ENCODE measurements at places on chromosomes 11 and 22.

GRCh38 chr11:8220261-8221045 lies 43.2 kb downstream of the LMO1 start:
- no peak for DNase-seq

- no peak for DNase-seq
Measured at GRCh38 chr11:61027141-61027840, 55.8 kb downstream of the CD6 start.

- no peak for DNase-seq
Measured at GRCh38 chr11:36193721-36194120, 95.5 kb downstream of the COMMD9 start.

GRCh38 chr11:119796363-119797060 lies 67.5 kb upstream of the NECTIN1 start:
- DNase-seq: no peak

GRCh38 chr11:57903441-57904123 lies 120.1 kb upstream of the OR9Q1 start:
- DNase-seq: no peak

DNA sequence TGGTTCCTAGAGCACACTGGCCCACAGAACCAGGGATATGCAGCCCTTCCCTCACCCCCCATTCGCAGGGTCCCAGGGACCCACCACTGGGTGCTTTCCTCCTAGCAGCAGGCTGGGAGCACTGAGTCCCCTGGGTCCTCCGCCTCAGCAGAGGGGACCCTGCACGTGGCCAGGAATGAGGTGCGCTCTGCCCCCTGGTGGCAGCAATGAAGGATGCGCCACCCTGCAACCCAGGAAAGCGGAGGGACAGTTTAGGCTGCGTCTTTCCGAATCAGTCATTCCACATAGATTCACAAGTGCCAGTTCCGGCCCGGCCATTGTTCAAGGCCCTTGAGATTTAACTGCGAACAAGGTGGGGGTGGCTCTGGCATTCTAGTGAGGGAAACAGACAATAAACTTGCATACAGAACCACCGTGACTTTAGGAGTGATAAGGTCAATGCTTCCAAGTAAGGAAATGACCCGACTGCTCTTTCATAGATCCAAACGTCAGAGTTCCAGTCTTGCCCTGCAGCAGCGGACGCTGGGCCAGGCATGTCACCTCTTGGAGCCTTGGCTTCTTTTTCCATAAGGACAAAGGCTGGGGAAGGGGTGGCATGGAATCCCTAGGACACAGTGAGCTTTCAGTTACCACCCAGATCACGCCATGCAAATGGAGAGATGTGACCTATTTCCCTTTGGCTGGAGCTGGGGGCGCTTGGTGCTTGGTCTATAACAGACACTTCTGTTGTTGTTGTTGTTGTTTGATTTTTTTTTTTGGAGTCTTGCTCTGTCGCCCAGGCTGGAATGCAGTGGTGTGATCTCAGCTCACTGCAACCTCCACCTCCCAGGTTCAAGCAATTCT lies 7.7 kb downstream of the RIN1 start:
- DNase-seq: peak; percentile 51

DNA sequence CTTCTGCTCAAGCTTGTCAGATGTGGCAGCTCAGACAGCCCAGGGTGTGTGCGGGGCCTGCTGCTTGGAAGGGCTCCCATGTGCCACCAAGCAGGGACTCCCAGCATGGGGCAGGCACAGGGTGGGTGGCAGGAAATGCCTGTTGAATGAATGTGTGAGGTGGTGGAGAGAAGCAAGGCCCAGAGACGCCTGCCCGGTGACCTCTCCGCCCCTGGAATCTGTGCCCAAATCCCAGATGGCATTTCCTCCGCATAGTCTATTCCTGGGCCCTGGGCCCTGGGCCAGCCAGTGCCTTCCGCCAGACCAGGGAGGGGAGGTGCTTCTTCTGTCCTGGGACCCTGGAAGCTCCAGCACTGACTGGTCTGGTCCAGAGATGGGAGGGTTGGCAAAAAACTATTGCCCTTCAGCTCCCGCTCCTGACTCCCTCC lies 3.7 kb downstream of the CST6 start:
- DNase-seq: no peak

GRCh38 chr11:112570333-112570732 lies 309.7 kb upstream of the PLET1 start:
- peak; percentile 12 for DNase-seq

GRCh38 chr22:27089264-27089663 lies 431.9 kb downstream of the MIAT start:
- no peak for DNase-seq

GRCh38 chr22:46070215-46070802 lies 80.0 kb upstream of the PPARA start:
- DNase-seq: no peak

GRCh38 chr11:61815790-61816735 lies 740 bp downstream of the FADS1 start:
- peak; percentile 75 for DNase-seq

DNA sequence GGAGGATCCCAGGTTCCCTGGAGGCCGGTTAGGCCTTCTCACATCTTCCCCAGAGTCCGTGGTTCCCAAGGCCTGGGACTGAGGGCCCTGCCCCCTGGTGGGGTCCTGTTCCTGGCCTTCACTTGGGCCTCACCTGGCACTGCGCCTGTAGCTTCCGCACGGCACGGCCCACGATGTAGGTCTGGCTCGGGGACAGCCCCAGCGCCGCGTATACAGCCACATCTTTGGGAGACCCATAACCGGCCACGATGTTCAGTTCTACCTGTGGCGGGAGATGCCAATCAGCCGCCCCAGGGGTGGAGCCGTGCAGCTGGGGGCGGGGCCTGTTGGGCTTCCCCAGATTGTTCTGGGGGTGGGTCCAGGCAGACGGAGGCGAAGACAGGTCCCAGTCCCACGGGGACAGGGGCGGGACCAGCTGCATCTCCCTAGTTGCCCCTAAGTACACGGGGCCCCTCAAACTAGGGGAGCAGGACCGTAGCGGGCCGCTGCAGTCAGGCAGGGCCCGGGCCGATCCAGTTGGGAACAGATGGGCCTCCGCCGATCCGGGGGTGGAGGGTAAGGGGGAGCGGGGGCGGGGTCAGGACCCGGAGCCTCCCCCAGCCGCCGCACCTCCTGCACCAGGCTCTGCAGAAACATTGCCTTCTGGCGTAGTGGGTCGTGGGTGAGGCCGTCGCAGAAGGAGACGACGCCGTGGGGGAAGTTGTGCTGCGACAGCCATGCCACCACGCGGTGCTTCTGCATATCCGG lies 10.1 kb downstream of the AIP start:
- no peak for DNase-seq

- DNase-seq: no peak
Measured at GRCh38 chr11:57983191-57983590, 40.5 kb upstream of the OR9Q1 start.

DNA sequence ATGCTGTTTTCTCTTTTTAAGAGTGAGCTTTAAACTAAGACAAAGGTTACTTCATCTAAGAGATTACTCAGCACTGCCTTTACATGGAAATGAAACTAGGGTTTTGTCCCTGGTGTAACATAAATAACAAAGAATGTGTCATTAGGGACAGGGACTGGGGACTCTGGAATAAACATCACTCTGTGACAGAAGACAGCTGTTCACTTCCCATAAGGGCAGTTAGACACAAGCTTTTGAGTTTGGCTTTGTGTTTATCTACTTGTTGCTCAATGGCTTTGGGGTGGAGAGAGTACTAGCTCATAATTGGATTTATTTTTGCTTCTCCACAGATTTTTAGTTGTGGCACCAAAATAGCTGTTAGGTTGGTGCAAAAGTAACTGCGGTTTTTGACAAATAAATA lies 154.5 kb downstream of the OR4C45 start:
- no peak for DNase-seq

- no peak for DNase-seq
Measured at GRCh38 chr22:17921871-17922821, 102.2 kb downstream of the MICAL3 start.

GRCh38 chr11:67634366-67635230 lies 4.9 kb upstream of the NUDT8 start:
- DNase-seq: no peak

DNA sequence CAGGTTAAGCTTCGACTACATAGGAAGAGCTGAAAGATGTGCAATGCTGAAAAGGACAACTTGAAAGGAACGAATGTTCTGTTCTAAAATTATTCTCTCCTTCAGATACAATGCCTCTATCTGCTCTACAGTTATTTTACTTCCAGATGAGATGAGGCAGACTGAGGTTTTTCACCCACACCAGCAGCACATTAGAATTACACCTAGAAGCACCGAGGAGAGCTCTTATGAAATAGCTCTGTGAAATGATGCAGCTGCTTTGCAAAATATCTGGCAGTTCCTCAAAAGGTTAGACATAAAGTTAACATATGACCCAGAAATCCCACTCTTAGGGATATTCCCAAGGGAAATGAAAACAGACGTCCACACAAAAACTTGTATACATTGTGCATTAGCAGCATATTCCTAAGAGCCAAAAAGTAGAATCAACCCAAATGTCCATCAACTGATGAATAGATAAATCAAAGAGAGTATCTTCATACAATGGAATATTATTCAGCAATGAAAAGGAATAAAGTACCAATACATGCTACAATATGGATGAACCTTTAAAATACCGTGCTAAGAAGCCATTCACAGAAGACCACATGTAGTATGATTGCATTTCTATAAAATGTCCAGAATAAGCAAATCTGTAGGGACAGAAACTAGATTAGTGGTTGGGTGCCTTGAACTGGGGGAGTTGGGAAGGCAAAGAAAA lies 34.5 kb downstream of the WT1 start:
- no peak for DNase-seq

DNA sequence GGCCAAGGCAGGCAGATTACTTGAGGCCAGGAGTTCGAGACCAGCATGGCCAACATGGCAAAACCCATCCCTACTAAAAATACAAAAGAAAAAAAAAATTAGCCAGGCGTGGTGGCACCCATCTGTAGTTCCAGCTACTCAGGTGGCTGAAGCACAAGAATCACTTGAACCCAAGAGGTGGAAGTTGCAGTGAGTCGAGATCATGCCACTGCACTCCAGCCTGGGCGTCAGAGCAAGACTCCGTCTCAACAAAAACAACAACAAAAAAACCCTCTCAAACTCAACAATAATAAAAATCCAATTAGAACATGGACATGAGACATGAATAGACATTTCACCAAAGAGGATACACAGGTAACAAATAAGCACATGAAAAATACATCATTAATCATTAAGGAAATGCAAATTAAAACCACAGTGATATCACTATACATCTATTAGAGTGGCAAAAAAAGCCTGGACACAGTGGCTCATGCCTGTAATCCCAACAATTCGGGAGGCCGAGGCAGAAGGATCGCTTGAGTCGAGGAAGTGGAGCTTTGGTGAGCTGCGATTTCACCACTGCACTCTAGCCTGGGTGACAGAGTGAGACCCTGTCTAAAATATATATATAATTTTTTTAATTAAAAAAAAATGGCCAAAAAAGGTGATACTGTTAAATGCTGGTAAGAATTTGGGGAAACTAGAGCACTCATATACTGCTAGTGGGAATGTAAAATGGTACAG lies 12.7 kb upstream of the SEPTIN5 start:
- no peak for DNase-seq

GRCh38 chr11:13972043-13972910 lies 9.8 kb downstream of the SPON1 start:
- DNase-seq: no peak

- no peak for DNase-seq
Measured at GRCh38 chr11:113675003-113675561, 31.0 kb downstream of the TMPRSS5 start.

GRCh38 chr22:36981247-36981775 lies 37.9 kb downstream of the TST start:
- no peak for DNase-seq

DNA sequence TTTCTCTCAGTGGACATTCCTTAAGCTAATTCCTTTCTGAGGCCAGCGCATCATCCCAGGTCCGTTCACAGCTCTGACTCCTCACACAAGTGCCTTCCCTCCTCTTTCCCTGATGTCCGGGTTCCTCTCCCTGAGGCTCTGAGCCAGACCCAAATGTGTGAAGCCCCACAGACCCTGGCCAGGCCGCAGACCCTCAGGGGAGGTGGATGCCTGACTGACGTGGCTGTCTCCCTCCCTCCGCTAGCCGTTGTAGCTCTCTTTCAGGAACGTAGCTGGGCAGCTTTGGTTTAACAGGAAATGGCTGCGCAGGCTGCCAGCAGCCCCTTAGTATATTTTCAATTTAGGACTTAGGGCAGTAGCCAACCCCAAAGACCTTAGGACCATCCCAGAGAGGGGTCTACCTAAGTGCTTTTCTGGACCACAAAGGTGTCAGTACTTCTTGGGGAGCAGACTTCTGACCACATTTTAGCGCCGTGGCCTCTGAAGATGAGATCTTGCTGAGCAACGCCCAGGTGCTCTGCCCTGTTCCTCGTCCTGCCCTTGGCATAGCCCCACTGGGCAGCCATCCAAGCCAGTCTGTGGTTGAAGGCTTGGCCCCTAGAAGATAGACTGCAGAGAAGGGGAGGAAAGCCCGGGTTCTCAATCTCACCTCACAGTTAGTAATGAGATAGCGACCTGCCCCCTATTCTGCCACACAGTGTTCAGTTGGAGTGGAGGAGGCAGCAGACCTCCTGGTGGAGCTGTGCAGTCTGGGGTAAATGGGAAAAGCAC lies 27.0 kb downstream of the MYBPC3 start:
- DNase-seq: no peak

GRCh38 chr11:93340223-93340622 lies 9.7 kb downstream of the DEUP1 start:
- no peak for DNase-seq

- no peak for DNase-seq
Measured at GRCh38 chr22:49345896-49346295, 481.8 kb downstream of the BRD1 start.

DNA sequence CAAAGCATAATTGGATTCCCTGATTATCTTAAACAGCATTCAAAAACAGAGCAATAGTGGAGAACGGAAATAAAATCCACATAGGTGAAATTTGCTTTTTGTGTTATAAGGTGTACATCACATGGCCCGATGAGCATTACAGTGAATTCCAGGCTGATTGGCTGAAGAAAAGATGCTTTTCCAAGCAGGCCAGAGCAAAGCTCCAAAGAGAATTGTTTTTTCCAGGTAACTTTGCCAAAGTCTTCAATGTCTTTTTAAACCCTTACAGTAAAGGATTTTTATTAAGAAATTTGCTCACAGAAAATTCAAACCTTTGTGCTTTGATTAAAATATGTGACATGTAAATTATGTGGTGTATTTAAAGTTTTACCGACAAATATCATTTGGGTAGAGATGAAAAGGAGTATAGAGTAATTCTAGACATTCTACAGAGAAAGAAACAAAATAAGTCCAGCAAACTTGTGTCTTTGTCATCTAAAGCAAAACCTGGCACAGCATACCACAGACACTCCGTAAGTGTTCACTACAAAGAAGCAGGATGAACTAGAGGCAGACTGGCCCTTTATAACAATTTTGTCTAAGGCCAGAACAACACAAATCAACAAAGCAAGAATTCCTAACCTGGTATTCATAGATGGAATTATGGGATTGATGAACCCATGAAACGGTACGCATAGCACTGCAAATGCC lies 16.6 kb downstream of the BBOX1 start:
- no peak for DNase-seq

GRCh38 chr22:47215851-47216250 lies 453.4 kb downstream of the TBC1D22A start:
- no peak for DNase-seq

DNA sequence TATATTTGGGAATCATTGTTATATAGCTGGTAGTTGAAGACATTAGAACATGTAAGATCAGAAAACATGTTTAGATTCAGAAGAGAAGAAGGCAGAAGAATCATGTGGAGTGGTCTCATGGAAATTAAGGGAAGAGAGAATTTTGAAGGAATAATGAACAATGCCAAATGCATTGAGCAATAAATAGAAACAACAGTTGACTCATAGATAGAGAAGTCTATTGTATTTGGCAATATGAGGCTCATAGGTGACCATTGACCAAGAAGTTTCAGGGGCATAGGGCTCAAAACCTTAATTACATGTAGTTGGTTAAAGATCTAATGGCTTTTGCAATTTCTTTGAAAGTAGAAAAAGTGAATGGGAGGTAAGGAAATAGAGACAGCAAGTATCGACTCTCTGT lies 123.9 kb downstream of the PAX6 start:
- DNase-seq: no peak
